ENCODE measurements at places on chromosomes 16 and 17.

DNA sequence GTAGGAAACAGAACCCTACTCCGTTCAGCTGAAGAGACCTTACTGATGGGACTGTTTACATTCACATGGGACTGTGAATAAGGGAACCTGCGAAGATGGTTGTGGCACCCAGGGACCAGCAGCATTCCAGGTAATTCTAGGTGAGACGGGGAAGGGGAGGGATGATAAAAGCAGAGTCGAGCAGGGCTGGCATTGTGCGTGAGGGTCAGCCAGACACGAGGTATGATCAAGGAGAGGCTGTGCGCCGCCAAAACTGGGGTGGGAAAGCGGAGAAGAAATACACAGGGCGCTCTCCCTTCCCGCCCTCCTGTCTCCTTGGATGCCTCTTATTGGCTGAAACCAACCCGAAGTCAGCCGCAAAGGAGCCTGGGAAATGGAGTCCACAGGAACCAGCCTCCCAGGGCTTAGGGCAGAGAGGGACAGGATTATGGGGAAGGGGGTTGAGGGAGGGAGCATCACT lies 38.4 kb upstream of the CSNK2A2 start:
- peak; percentile 52 for DNase-seq

- DNase-seq = no peak
Measured at GRCh38 chr17:699345-699744, 15.3 kb downstream of the VPS53 start.

GRCh38 chr16:73858326-73858725 lies 438.3 kb upstream of the PSMD7 start:
- DNase-seq = no peak

DNA sequence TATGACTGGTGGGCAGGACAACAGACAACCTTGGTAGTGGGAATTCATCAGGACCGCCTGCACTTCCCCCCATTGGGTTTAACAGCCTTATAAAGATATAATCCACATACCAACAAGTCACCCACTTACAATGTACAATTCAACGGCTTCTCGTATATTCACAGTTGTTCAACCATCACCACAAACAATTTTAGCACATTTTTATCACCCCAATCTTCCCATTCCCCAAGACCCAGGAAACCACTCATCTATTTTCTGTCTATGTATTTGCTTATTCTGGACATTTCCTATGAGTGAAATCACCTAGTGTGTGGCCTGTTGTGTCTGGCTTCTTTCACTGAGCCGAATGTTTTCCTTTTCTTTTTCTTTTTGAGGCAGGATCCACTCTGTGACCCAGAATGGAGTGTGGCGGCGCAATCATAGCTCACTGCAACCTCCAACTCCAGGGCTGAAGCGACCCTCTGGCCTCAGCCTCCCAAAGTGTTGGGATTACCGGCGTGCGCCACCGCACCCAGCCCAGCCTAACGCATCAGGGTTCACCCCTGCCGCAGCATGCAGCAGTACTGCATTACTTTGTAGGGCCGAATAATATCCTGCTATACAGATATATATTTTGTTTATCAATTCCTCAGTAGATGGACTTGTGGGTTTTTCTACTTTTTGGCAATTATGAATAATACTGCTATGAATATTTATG lies 10.9 kb downstream of the ANKS3 start:
- no peak for DNase-seq

GRCh38 chr17:3886776-3887175 lies 6.1 kb downstream of the CAMKK1 start:
- DNase-seq = no peak

- DNase-seq = no peak
Measured at GRCh38 chr16:85839681-85840240, 40.3 kb downstream of the COX4I1 start.

- no peak for DNase-seq
Measured at GRCh38 chr16:1150511-1150982, 2.4 kb upstream of the CACNA1H start.

DNA sequence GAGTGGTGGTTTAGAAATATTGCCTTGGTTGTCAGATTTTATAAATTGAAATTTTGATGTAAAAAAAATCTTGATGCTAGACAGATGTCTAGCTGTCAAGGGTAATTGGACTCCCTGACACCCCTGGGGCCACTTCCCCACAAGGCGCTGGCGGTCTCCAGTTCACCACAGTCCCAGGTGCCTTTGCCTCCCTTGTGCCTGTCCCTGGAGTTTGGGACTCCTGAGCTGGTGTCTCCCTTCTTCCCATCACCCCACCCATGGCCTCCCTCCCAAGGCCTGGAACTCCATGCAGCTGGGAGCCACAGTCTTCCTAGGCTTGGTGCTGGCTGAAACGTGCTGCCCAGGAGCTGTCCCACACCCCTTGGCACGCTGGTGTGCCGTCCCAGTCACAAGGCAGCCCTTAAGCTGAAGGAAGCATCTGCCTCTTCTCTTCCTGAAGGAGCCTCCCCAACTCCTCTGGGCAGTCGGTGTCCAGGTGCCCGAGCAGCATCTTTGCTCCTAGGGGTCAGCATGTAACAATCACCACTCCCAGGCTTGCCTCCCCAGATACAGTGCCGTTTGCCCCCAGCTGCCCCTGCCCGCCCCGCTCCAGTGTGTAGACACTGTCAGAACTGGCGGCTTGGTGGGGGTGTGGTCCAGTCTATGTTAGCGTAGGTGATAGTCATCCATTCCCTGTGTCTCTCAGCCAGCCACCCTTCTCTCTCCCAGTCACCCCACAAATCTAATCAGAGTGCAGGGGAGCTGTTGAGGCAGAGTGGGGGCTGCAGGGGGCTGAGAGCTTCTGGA lies 26.2 kb downstream of the POLR3E start:
- DNase-seq = no peak

DNA sequence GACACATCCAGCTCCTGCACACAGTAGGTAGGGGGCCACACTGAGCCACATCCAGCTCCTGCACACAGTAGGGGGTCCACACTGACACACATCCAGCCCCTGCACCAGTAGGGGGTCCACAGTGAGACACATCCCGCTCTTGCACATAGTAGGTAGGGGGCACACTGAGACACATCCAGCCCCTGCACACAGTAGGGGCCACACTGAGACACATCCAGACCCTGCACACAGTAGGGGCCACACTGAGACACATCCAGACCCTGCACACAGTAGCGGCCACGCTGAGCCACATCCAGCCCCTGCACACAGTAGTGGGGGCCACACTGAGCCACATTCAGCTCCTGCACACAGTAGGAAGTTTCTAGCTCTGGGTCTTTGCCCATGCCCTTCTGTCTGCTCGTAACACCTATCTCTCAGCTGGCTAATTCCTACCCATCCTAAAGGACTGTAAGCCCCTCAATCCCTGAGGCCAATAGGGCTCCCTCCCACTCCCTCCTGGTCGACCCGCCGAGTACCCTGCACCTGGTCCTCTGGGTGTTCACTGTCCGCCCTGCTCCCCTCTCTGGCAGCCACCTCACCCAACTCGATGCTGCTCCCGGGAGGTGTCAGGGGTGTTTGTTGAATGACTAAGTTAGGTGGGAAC lies 9.4 kb upstream of the ATP2A3 start:
- no peak for DNase-seq

GRCh38 chr17:45396496-45397205 lies 36.0 kb downstream of the ARHGAP27 start:
- DNase-seq = no peak

DNA sequence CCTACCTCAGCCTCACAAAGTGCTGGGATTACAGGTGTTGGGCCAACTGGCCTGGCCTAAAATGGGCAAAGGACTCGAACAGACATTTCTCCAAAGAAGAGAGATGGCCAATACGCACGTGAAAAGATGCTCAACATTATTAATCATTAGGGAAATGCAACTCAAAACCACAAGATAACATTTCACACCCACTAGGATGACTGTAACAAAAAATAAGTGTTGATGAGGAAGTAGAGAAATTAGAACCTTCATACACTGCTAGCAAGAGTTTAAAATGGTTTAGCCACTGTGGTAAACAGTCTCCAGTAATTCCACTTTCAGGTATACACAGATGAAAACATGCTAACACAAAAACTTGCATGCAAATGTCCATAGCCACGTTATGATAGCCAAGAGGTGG lies 5.7 kb downstream of the TMED6 start:
- DNase-seq = no peak

DNA sequence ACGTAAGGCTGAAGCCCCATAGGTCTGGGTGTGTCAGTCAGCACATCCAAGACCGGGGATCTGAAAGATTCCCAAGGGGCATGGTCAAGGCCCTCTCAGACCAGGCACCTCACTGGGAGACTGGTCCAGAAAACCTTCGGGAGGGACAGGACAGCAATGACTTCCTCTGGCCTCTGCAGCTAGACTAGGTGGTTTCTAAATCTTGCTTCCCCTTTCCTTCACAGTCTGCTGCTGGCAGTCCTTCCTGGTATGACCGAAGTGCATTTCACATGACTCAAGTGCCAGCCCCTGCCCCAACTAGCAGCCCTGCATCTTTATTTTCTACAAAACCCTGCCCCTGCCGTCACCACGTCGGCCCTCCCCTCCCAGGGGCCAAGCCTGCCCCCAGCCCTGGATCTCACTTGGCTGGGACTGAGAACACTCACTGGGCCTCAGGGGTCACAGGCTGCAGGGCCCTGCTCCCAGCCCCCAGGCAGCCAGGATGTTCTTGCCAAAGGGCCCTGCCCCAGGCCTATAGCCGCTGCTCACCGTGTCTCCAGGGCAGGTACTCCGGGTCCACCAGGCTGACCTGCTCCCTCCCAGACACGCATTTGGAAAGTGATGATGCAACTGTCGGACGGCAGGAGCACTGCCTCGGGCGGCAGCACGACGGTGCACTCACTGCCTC lies 18.3 kb downstream of the POLR3K start:
- no peak for DNase-seq

- DNase-seq = no peak
Measured at GRCh38 chr17:13743906-13744305, 142.2 kb upstream of the HS3ST3A1 start.

DNA sequence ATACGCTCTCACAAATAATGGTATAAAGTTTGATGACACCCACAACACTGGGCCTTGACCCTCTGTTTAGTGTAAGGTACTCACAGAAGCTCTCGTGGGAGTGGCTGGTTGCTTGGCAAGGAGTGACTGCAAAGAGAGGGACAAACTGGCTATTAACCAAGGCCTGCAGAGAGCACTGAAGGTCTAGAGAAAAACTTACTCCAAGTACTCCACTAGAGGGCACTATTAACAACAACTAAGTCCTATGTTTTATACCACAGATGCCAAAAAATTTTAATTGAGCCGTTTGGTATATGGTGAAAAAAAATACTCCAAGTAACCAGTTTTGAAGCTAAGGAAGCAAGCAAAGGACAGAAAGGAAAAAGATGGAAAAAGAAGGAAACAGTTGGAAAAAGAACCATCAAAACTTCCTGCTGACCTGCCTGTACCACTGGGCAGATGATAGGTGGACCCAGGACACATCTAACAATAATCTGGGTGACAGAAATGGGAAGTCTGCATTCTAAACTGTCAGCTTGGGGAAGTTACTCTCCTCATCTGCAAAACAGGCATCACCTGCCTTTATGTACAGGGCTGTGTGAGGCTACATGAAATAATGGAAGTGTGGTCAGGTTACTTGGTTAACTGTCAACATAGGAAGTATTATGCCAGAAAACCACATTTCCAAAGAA lies 23.2 kb downstream of the DYNC1LI2 start:
- no peak for DNase-seq

DNA sequence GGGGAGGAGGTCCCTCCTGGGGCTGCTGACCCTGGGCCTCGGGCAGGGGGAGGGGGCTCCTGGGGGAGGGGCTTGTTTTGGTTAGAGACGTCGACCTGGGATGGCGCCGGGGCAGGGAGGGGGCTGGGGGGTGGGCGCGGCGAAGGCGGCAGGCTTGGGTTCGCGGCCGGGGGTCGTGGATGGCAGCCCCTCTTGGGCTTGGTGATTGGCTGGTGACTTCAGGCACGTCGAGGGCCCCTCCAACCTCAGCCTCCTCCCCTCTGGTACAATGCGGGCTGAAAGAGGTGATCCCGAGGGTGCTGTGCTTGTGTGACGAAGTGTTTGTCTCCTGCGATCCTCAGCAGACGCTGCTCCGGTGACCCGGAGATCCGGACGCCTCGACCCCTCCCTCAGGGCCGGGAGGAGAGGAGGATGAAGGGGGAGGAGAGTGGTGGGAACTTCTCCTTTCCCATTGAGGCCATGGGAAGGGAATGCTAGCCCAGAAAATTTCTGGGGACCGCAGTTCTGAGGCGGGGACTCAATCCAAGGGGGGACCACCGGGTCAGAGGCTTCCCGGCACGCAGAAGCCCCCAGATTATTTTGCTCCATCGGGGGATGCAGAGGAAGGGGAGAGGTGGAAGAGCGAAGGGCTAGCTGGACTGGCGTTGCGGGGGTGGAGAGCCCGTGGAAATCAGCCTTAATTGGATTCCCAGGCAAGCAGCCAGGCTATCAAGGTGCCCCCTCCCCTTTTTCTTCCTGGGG lies 43.9 kb downstream of the RAI1 start:
- DNase-seq = no peak

DNA sequence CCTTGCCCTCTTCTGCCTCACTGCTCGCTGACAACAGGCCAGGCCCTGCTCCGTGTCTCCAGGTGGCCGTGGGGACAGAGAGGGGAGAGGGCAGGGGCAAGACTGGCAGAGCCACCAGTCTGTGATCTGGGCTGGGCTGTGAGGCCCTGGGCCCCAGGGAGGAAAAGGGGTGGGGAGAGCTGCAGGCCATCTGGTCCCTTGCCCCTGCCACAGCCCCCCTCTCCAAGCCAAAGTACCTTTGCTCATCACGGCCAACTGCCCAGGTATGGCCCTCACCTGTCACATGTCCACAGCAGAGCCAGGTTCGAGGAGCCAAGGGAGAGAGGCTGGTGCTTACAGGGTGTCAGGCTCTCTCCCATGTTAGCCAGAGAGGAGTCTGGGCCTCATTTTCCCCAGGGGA lies 91.4 kb upstream of the LHX1 start:
- no peak for DNase-seq

GRCh38 chr16:84138824-84139627 lies 6.0 kb downstream of the HSDL1 start:
- no peak for DNase-seq

DNA sequence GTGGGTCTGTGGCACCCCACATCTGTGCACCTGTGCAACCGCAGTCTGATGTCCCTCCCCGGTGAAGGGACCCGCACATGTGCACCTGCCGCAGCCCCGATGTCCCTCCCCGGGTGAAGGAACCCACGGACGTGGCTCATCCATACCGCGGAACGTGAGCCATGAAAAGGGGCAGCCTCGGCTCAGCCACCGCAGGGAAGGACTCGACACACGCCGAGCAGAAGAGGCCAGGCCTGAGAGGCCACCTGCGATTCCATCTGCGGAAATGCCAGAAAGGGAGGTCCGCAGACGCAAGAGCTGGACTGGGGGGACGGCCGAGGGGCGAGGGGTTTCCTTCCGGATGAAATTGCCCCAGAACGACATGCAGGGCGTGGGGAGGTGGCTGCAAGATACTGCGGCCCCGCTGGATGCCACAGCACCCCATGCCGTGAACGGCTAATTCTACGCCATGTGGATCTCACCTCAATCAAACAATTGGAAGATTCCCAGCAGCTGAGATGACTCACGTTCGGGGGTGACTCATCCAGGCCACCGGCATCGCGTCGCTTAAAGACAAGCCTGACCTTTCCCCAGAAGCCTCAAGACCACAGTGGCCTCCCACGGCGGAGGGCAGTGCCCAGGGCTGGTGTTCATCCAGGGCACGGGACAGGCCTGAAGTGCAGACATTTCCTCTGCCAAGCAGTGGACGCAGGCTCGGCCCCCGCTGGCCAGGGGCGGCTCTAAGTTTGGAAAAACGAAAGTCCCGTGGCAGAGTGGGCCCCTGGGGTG lies 21.0 kb downstream of the SOX8 start:
- peak; percentile 64 for DNase-seq

- DNase-seq = no peak
Measured at GRCh38 chr17:10754109-10754508, 24.3 kb upstream of the TMEM220 start.

Measured in stimulated activated CD4-positive, alpha-beta T cell treated with anti-CD3 and anti-CD28 coated beads, Interleukin-1b, Interleukin-23, amount 100 ng/mL, for 4 hours (primary cell).